ENCODE measurements at places on chromosomes 4 and X.

DNA sequence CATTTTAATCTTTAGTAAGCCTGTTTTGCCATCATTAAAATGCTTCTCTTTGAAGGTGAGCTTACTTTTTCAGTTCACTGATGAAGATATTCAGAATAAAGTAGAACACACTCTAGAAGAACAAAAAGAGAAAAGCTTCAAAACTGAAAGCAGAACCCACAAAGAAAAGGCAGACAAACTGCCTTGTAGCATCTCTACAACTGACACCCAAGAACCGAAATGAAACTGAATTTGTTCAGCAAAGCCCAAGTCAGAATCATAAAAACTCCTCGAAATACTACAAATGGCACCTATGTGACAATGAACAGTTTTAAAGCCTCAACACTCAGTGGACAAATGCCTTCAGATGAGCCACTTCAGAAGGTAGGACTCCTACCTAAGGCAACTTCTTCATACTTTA is 83.6 kb downstream of the MAML3 start:
- DNase-seq: no peak

- no peak for DNase-seq
Measured at GRCh38 chr4:4831825-4832224, 27.6 kb upstream of the MSX1 start.

DNA sequence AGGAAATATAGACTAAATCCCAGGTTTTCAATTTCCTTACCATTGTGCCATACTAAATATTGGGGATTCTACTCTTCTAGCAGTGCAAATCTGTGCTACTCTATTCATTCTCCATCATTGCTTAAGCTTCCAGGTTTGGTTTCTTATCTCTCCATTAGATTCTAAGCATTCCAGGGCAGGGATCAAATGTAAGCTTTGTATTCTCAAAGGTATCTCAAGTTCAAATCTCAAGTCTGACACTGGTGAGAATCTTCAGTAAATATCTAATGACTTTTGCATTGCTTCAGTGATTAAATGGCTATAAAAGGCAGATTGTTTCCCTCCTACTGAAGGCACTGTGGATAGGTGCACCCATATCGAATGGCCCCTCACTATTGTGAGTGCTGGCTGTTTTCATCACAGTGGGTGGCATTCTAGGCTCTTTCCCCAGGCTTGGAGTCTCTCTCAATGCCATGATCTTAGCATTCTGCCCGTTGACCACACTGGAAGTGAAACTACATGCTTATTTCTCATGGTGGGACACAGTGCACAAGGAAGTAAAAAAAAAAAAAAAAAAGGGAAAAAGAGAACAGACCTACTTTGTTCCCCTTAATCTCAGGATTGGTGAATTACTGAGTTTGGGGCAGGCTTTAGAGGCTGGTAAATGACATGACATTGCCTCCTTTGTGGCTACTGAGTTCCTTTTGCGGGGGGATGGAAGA is 28.7 kb downstream of the FAM9C start:
- DNase-seq: no peak

DNA sequence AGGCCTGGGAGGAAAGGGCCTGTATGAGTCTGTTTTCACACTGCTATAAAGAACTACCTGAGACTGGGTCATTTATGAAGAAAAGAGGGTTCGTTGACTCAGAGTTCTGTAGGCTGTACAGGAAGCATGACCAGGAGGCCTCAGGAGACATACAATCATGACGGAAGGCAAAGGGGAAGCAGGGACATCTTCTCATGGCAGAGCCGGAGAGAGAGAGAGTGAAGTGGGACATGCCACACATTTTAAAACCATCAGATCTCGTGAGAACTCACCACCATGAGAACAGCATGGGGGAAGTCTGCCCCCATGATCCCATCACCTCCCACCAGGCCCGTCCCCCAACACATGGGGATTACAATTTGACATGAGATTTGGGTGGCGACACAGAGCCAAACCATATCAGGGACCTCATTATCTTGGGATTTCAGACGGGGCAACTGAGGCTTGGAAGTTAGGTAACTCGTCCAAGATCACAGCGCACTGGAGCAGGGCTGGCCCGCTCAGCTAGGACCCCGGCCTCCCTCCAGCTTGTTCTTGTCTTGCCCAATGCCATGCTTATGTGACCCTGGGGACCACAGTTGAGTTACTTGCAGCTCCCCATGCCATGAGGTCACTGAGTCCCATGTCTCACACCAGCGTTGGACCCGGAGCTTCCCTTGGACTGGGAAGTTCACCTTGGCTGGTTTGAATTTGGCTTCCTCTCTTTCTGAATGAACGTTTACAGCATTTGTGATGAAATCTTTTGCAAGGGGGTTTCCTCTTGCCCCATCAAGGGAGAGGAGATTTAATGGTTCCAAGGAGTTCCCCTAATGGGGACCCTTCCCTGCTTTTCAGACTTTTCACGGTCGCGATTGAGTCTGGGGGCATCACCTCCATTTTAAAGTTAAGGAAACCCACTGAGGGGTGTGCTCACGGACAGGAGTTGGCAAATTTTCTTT is 18.1 kb downstream of the HTRA3 start:
- DNase-seq: no peak

DNA sequence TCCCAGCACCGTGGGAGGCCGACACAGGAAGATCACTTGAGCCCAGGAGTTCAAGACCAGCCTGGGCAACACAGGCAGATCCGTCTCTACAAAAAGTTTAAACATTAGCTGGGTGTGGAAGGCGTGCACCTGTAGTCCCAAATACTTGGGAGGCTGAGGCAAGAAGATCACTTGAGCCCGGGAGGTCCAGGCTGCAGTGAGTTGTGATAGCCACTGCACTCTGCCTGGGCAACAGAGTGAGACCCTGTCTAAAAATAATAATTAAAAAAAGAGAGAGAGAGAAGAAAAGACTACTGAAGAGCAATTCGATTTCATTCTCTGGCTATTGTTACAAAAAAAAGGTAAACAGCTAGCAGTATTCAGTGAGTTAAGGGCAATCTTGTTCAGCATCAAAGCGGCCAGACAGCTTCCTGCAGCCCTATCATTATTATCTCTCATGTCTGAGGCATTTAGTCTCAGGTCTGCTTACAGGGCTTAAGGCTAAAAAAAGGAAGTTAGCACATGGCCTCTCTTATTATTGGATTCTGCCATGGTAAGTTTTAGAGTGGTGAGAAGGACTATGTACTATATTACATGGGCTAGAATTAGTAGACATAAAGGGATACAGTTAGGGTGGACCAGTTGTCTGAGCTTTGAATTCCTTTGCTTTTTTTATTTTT is 37.9 kb downstream of the ARHGEF6 start:
- DNase-seq: no peak

DNA sequence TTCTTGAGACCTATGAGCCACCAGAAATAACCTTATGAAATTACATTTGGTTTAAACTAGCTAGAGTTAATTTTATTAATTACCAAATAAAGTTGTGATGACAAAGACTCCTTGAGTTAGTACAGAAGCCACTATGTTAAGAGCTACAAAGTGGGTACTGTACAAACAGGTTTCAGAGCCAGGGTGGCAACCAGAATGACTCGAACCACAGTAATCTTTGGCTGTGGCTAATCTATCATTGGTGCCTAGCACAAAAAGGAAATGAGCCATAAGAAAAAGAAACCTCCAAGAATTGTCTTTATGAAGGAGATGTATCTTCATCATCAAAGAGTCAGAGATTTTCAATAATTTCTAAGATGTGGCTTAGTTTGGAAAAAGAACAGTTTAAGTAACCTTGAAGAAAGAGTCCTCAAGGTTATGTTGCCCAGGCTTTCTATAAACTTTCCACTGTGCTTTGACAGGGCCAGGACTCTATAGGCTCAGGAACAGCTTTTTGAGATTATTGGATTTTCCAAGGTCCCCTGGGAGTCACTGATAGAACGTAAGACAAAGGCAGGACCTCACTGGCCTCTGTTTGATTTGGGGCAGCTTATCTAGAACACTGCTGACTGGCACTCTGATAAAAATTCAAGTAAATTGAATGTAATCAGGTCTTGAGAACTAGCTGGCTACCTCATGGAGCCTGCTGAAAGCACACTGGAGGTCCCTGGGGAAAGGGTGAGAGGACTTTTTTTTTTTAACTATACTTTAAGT is 777.7 kb downstream of the STIM2 start:
- DNase-seq: no peak

DNA sequence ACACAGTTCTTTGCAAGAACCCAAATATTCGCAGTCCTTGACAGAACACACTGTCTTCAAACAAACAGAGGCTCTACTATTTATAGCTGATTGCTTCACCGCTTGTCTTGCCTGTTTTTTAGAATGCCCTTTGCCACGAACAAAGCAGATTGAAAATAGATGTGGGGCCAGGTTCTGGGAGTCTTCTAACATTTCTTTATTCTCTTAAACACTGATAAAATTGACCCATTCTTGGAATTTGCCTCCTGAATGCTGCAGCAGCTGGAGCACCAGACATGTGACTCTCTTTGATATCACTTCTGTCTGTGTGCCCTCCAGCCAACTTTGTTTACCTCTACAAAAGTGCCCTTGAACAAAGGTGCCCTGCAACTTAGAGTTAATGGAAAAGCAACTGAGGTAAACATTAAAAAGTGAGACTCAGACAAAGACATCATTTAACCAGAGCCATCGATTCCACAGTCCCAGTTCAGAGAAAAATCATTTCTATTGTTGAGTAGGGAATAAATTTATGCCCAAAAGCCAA is 64.2 kb upstream of the SPP1 start:
- no peak for DNase-seq

DNA sequence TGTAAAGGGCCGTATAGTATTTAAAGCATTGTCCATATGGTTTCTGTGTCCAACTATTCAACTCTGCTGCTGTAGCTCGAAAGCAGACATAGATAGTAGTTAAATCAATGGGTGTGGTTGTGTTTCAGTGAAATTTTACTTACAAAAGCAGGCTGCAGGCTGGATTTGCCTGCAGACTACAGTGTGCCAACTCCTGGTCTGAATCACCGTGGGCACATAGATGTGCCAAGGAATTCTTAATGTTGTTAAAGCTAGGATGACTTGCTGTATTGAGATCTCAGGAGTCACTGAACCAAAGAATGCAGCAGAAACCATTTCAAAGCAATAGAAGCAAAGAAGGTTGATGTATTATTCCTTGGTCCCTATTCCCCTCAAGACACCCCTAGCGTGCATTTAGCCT is 379.0 kb downstream of the STIM2 start:
- DNase-seq: no peak

- DNase-seq: no peak
Measured at GRCh38 chrX:72028701-72029470, 102.8 kb downstream of the RTL5 start.

GRCh38 chr4:118335324-118335723 is 17.5 kb downstream of the PRSS12 start:
- no peak for DNase-seq

- DNase-seq: no peak
Measured at GRCh38 chrX:149718757-149719156, 6.9 kb downstream of the MAGEA11 start.

DNA sequence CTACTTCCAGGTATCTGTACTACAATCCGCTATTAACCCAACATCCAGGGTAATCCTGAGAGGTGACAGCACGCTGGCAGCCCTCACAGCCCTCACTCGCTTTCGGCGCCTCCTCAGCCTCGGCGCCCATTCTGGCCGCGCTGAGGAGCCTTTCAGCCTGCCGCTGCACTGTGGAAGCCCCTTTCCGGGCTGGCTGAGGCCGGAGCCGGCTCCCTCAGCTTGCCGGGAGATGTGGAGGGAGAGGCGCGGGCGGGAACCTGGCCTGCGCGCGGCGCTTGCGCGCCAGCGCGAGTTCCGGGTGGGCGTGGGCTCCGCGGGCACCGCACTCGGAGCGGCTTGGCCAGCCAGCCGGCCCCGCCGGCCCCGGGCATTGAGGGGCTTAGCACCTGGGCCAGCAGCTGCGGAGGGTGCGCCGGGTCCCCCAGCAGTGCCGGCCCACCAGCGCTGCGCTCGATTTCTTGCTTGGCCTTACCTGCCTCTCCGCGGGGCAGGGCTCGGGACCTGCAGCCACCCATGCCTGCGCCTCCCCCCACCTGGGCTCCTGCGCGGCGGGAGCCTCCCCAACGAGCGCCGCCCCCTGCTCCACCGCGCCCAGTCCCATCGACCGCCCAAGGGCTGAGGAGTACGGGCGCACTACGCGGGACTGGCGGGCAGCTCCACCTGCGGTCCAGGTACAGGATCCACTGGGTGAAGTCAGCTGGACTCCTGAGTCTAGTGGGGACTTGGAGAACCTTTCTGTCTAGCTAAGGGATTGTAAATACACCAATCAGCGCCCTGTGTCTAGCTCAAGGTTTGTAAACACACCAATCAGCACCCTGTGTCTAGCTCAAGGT is 87.3 kb downstream of the PRSS12 start:
- no peak for DNase-seq

- no peak for DNase-seq
Measured at GRCh38 chr4:24794480-24794879, 893 bp upstream of the SOD3 start.

DNA sequence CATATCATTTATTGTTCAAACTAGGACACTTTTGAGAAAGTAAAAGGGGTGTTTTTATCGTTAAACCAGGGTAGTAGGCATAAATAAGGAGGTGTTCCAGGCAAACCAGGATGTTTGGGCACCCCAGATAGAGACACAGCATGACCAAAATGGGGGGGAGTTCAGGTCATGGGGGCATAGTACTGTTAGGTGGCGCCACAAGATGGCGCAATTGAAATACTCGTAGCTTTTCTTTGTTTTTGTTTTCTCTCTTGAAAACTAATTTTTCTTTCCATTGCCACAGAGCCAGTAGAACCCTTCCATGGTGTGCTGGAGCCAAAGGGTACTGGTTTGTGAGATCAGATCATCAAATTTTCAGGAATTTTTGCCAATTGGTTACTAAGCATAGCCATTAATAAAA is 283.4 kb downstream of the BCOR start:
- DNase-seq: no peak

DNA sequence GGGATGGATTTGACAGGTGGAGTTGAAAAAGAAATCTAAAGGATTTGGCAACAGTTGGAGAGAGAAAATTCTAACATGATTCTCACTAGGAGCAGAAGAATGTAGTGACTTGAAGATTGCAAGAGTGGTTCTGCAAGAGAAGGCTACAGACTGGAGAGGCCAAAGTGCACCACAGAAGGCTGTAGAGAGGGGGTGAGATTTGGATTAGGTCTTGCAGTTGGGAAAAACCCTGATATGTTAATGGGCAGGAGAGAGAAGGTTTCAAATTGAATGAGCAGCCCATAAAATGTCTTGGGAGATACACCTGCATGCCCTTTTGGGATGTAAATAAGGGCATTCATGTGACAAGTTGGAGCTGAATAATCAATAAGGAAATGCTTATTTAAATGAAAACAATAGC is 14.7 kb upstream of the VEGFD start:
- DNase-seq: no peak

DNA sequence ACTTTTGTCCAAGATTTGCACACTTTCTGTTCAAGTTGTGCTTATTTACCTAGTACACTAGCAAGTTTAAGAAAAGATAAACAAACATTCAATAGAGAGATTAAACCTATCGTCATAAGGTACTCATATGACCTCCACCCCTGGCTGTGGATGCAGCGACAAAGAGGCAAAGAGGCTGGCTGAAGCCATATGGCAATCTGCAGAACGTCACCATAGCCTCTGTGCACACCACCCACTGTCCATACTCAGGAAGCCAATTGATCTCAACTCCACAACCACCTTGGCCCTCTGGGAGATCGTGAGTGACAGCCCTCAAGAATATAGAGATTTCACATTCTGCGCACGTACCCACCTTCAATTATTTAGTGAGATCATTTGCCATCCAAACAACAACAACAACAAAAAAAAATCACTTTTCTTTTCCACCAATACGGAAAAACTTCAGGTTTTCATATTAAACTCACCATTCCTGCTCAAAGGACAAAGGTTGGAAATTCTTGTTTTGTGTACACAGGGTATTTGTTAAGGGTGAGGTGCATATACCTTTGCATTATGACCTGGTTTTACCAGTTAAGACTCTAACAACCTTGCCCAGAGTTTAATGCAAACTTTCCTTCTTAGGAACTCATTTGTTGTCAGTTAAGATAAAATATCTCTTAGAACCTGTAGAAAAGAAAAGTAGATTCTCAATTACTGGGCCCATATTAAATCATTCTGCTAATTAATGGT is 243.0 kb upstream of the FSTL5 start:
- DNase-seq: no peak

Data from stimulated activated CD8-positive, alpha-beta memory T cell treated with anti-CD3 and anti-CD28 coated beads, Interleukin-15, amount 100 ng/mL, for 1 hour (primary cell).